ENCODE measurements at places on chromosomes 11 and 22.

GRCh38 chr11:129145276-129145675, 46.8 kb downstream of the ARHGAP32 start:
- no peak for DNase-seq

DNA sequence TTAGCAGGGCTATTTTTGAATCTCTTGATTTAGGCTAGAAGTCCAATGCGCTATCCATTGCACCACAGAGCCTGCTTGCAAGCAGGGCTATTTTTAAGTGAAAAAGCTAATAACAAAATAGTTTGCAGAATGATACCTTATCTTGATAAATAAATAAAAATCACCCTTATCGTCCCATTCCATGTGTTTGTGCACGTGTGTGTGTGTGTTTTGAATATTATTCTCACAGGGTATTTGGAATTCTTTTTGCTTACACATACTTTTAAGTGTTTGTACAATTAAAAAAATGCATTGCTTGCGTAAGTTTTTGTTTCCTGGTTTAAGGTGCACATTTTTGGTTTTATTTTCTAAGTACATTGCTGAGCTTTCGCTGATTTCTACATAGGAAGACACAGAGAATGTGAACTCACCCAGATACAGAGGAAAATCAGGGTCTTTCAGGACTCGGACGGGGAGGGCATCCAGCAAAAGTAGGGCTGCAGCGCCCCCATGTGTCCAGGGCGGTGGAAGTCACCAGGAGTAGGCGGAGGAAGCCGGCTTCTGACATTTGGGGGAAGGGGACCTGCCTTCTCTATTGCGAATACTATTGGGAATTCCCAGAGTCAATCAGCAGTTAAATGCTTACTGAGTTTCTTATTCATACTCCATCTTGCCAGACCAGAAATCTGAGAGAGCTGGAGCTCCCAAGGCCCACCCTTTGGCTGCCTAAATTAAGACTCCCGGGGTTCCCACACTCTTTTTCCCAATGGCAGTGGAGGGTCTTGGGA, 27.3 kb downstream of the SLC1A2 start:
- peak; percentile 55 for DNase-seq

GRCh38 chr22:42151924-42152635, 21.5 kb upstream of the CYP2D6 start:
- no peak for DNase-seq

GRCh38 chr22:26822313-26822712, 164.9 kb downstream of the MIAT start:
- DNase-seq = no peak

- DNase-seq = no peak
These were observed 69.3 kb upstream of the WNT7B start for GRCh38 chr22:46046299-46046685.

- no peak for DNase-seq
These were observed 35.4 kb downstream of the CHRDL2 start for GRCh38 chr11:74695705-74696280.

GRCh38 chr11:90476442-90477007, 253.7 kb upstream of the CHORDC1 start:
- no peak for DNase-seq

GRCh38 chr11:35891096-35891495, 52.8 kb upstream of the LDLRAD3 start:
- DNase-seq = no peak

Data from T-helper 22 cell (primary cell).